ENCODE measurements at places on chromosomes 11 and 22. TPM values are rescaled to one million over a fixed set of nuclear protein-coding genes. Genes with fewer than 3 reads are reported as not detected.

LRP4 gene
- total RNA-seq, result 14.0 TPM

P2RX6 gene
- 7.2 TPM for total RNA-seq

MPZL2 gene
- total RNA-seq, result not detected

BTG4 gene
- not detected for total RNA-seq

PARVG gene
- not detected for total RNA-seq

BTBD18 gene
- not detected for total RNA-seq

THRSP gene
- total RNA-seq, result not detected

CNGA4 gene
- total RNA-seq, result not detected

EED gene
- total RNA-seq, result 6.6 TPM

MFRP gene
- total RNA-seq, result not detected

C11orf87 gene
- not detected for total RNA-seq

MMP13 gene
- total RNA-seq, result 0.14 TPM

SLC35F2 gene
- 11.4 TPM for total RNA-seq

APOA4 gene
- total RNA-seq, result not detected

OSM gene
- not detected for total RNA-seq

ACTN3 gene
- not detected for total RNA-seq

LRRC56 gene
- 2.8 TPM for total RNA-seq

USH1C gene
- not detected for total RNA-seq

C11orf97 gene
- total RNA-seq, result not detected

RASSF10 gene
- not detected for total RNA-seq

NFAM1 gene
- not detected for total RNA-seq

OR8G5 gene
- not detected for total RNA-seq

PHOX2A gene
- total RNA-seq, result not detected

SIK2 gene
- total RNA-seq, result 6.8 TPM

SYT8 gene
- not detected for total RNA-seq

NXPE1 gene
- total RNA-seq, result not detected

PDGFB gene
- total RNA-seq, result 2.6 TPM

CCDC116 gene
- total RNA-seq, result 0.22 TPM

CEND1 gene
- 0.22 TPM for total RNA-seq

SLCO2B1 gene
- 0.66 TPM for total RNA-seq

ZNF214 gene
- total RNA-seq, result 1.4 TPM

PRG2 gene
- not detected for total RNA-seq

P2RX3 gene
- not detected for total RNA-seq

RNH1 gene
- 317 TPM for total RNA-seq

TNNT3 gene
- total RNA-seq, result not detected

F2 gene
- not detected for total RNA-seq

GLYAT gene
- not detected for total RNA-seq

MS4A2 gene
- not detected for total RNA-seq

NRIP3 gene
- total RNA-seq, result 6.1 TPM

TEX12 gene
- total RNA-seq, result not detected

IL18 gene
- 2.9 TPM for total RNA-seq

SCGB1C1 gene
- not detected for total RNA-seq

SNX32 gene
- total RNA-seq, result not detected

MYRF gene
- total RNA-seq, result 6.4 TPM

GRAMD1B gene
- 25.3 TPM for total RNA-seq

TSSK2 gene
- not detected for total RNA-seq

LRRC74B gene
- not detected for total RNA-seq

Measured in placental pericyte (primary cell).